ENCODE measurements at places on chromosomes 6 and 20.

GRCh38 chr6:87846434-87846833 lies 144.4 kb upstream of the AKIRIN2 start:
- DNase-seq: no peak

GRCh38 chr6:90241229-90241880 lies 55.3 kb downstream of the BACH2 start:
- no peak for DNase-seq

GRCh38 chr6:169862043-169862891 lies 110.8 kb downstream of the ERMARD start:
- no peak for DNase-seq

DNA sequence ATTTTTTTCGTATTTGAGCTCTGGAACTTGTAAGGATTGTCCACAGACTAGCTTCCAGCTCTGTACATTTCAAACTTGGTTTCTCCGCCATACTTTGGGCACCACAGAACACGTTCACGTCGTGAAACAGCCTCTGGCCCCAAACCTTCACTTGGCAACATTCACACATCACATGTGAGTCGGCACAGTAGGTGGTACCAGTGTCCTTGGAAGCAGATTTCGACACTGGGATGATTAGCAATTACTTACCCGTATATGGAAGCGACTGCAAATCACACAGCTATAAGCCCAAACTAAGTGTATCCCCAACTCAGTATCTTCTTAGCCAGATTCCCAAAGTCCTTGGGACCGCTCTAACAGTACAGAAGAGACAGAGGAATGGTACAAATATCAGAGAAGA lies 60.2 kb downstream of the MAFB start:
- no peak for DNase-seq
